SJSA1 (cell line): ENCODE measurements at places on chromosomes 12 and 14. TPM values are rescaled to one million over a fixed set of nuclear protein-coding genes. Genes with fewer than 3 reads are reported as not detected.
A peak's percentile ranks its signal among the peaks of the same experiment; 100 is the strongest.

- peak; percentile 41 for DNase-seq
These were observed 114.8 kb downstream of the MON2 start for GRCh38 chr12:62581288-62582064.

The CLEC14A gene
- total RNA-seq: not detected in 2 replicates

DNA sequence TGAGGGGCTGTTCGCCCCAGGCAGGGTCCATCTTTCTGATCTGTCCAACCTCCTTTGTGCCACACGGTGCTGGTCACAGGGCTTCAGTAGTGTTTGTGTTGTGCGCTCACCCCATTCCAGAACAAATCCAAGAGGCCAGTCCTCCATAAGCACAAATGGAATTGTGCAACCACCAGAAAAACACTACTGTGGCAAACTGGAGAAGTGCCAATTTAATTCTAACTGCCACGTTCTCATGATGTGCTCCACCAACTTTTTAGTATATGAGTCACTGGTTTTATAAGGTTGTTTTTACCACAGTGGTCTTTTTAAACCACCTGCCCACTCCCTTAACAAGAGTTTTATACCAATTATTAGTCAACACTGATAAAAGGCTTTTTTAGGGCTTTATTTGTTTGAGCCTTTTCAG lies 380.2 kb downstream of the NAV3 start:
- DNase-seq: no peak

- no peak for DNase-seq
These were observed 57.1 kb downstream of the VWF start for GRCh38 chr12:6067152-6067916.

The KSR2 gene
- total RNA-seq: 0.03 TPM in 1 of 2 replicates, not detected in the other

DNA sequence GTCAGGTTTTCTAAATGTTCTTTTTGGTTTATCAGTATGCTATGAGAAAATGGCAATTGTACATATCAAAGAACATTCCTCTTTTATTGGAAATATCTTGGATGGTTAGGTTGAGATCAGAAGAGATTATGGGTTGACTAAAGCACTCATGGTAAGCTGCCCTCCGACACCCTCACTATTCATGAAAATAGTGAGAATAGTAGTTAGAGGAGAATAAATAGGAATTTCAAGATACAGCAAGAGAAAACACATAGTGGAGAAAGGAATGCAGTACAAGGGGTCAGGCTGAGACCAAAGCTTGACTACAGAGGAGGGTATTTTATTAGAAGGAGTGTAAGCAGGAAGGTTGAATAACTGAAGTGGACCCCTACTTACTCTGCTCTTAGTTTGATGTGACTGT lies 112.5 kb downstream of the PTPRQ start:
- no peak for DNase-seq

DNA sequence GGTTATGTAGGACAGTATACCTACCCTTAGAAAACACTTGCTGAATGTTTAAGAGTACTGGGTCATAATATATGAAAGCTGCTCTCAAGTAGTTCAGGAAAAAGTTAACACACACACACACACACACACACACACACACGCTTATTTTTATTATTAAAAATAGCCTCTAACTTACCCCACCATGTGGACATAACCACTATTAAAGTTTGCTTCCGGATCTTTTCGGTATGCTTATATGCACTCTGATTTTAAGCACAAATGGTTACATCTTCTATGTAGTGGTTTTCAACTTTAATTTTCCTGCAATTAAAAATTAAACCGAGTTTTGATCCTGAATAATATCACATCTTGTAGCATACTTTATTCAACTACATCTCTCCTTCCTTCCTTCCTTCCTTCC lies 84.9 kb upstream of the TRAF3 start:
- no peak for DNase-seq

GRCh38 chr12:5439788-5440300 lies 7.9 kb downstream of the NTF3 start:
- DNase-seq: no peak

GRCh38 chr12:15525441-15525840 lies 203.1 kb downstream of the PTPRO start:
- DNase-seq: no peak

DNA sequence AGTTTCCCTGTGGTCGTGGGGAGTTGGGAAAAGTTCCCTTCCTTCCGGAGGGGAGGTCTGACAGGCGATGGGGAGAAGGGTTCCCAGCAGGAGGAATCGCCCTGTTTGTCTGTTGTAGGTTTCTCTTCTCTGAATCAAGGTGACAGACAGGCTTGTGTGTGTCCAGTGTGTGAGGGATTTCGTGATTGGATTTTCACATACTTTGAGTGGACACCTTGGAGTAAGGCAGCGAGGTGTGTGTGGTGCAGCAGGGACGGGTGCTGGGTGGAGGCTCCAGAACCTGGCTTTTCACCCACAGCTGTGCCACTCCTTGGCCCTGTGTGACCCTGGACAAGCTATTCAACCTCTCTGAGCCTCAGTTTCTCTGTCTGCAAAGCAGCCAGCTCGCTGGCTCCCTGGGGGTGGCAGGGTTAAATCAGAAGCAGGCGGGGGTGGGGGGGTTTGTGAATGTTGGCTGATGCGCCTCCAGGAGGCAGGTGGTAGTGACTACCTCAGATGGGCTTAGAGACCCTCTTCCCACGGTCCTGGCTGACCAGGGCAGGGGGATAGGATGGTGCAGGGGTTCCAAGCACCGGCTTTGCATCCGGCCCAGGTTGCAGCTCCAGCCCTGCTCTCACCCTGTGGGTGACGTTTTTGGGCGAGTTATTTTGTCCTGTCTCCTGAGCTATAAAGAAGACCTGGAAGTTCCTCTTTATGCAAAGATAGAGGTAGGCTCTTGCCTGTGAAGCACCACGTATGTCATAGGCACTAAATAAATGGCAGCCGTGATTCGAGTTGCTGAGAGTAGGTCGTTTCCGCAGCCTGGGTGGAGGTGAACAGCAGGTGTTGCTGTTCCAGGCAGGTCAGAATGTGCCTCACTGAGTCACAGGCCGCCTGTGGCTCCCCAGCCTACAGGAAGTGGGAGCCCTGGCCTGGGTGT lies 679 bp downstream of the BDKRB2 start:
- no peak for DNase-seq

DNA sequence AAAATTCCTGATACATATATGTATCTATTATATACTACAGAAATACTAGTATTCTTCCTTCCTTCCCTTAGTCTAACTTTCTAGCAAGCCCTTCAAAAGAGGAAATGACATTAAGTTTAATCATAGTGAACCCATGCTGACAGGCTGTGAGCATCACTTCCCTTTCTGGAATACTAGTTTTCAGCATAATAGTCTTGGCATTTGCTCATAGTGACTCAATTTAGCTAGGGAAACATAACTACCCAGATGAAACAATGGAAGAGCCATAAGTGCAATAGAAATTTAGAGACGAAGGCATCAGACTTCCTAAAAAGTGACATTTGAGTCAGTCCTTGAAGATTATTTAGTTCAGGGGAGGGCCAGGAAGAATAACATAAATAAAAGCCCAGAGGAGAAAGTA lies 184.5 kb upstream of the CRY1 start:
- peak; percentile 72 for DNase-seq

DNA sequence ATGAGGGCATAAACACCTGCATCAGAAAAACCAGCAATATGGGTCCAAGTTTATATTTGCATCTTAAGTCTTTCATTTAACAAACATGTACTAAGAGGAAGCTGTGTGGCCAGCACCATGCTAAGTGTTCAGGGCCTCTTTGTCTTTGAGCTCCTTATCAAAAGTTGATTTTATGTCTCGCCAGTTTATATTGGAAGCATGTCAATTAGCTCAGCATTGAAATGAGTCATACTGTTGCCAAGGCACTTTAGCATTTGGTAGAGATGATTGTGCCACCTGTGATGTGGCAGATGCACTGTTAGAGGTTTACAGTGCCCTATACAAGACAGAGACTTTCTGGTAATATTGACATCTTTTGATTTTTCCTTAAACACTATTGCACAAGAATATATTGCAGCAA lies 68.5 kb downstream of the BHLHE41 start:
- no peak for DNase-seq
